ENCODE measurements at places on chromosomes 3 and 15.

- DNase-seq: peak; percentile 95
Observed at GRCh38 chr15:48722764-48723661, 77.5 kb upstream of the FBN1 start.

DNA sequence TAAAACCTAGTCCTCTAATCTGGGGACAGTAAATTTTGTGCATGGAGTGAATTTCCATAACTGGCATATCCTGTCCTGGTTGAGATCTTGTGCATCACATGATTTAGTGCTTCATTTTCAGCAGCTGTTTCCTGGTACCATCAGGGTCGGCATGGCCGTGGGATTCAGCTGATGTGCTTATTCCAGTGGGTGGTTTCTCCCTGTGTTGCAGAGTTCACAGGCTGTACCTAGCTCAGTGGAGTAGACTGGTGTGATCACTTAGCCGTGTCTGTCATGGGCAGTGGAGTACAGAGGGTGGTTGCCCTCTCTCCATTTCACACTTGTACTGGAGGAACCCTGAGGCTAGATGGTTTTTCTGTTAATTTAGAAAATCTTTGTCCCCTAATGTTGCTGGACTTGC is 228.5 kb downstream of the PTPRG start:
- no peak for DNase-seq

GRCh38 chr15:77179541-77179998 is 108.7 kb upstream of the TSPAN3 start:
- no peak for DNase-seq

- DNase-seq: peak; percentile 32
Observed at GRCh38 chr3:154926721-154927120, 153.4 kb upstream of the MME start.

DNA sequence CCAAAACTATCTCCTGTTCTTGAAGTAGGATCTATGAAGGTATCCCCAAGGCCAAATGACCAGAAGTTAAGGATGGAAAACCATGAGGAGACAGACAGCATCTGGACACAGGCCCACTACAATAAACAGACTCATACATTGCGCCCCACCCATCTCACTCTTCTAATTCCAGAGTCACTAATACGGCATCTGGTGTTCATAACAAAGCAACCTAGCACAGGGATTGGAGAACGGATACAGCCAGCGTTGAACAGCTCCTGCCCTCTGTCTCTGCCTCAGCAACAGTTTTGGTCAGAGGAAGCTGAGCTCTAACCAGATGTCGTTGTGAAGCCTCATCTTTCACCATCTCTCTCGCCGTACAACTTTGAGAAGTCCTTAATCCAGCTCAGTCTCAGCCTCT is 44.5 kb upstream of the CCDC80 start:
- DNase-seq: peak; percentile 95

DNA sequence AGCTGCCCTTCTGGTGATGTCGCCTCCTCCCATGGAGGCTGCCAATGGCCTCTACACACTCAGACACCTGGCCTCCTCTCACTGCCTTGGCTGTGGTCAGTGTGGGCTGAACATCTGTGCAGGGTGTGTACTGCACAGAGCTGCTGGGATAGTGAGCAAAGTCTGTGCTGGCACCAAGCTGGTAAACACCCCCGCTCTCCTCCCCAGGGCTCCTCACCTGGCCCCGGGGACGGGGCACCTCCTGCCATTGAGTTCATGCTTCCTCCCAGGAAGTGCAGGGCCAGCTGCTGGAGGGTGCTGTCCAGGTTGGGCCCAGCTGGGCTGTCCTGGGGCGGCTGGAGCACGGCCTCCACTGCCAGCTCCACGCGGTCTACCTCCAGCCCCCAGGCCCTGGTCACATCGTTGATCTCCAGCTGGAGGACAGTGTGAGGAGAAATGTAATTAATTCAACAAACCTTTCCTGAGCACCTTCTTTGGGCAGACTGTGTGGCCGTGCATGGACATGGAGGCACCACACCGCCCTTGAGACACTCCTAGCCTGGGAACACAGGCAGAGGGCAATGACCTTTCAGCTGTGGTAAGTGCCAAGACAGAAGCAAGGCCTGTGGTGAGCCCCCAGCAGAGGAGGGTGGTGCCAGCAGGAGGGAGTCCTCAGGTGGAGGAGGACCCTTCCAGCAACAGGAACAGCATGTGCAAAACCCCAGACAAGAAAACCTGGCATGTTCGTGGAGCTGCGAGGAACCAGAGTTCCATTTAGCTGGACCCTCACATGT is 6.8 kb downstream of the STOML1 start:
- no peak for DNase-seq

GRCh38 chr3:120681506-120682038 is 467 bp downstream of the HGD start:
- DNase-seq: no peak

- DNase-seq: peak; percentile 34
Observed at GRCh38 chr3:155188031-155188430, 105.5 kb downstream of the STRIT1 start.

GRCh38 chr3:171753025-171753472 is 57.2 kb downstream of the PLD1 start:
- no peak for DNase-seq

DNA sequence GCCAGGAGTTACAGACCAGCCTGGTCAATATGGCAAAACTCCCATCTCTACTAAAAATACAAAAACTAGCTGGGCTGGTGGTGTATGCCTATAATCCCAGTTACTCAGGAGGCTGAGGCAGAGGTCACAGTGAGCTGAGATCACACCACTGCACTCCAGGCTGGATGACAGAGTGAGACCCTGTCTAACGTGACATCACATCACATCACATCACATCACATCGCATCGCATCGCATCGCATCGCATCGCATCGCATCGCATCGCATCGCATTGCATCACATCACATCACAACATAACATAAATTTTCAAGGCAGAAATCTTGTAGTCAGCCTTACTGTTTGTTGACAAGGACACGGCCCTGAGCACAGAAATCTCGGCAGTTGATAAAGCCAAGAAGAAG is 44.4 kb downstream of the RBM6 start:
- no peak for DNase-seq

DNA sequence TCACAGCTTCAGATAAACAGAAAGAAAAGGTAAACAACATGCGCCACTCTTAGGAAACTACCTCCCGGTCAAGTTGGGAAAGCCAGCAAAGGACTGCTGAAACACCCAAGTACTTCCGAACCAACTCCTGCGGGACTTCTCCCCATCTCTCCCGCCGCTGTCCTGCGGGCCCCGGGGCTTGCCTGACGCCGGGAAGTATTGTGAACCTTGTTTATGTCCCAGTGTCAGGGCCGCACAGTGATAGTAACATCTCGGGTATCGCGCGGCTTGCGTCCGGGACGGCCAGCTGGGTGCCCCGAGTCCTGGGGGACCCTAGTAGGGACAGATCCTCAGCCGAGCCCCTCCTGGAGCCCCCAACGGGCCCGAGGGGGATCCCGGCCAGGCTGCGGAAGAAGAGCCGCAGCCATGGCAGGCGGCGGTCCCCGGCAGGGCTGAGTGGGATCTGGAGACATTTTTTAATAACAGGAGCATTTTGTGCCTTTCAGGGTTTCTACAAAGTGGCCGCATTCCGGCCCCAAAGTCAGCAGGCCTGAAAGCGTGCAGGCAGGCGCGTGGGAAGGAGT is 756 bp downstream of the CLPX start:
- peak; percentile 73 for DNase-seq

GRCh38 chr3:29331456-29332194 is 50.8 kb downstream of the RBMS3 start:
- DNase-seq: no peak

DNA sequence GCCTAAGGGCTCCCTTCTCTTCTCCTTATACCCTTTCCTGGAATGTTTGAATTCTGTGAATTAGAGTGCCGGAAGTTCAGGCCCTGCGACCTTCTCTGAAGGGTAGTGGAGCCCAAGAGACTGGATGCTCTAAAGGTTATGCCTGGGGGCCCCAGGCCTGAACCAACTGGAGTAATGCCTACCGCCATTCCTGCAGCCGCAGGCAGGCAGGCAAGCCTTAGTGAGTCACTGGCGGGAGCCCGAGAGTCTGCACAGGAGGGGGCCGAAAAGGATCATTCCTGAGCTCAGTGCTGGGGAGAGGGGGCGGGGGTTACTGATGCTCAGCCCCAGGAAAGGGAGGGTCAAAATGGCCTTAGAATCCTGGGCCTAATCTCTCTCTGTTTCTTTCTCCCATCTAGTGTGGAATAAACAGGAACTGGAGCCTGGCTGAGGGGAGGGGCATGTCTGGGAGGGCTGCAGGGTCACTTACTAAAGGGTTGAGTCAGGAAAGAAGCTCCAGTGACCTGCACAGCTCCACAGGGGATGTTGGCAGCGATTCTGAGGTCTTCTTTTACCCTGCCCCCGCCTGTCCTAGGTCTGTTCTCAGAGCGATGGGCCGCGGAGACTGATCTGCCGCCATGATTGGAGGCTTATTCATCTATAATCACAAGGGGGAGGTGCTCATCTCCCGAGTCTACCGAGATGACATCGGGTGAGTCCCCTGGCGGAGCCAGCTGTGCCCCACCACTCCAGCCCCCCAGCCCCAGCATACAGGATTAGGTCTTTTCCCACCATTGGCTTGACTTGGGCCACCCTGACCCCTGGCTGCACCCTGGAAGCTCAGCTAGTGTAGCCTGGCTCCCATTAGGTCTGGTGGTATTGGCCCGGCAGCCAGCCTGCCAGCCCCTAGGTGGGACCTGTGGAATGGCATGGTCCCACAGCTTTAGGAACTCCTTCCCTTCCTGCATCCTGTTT is 2.0 kb downstream of the AP2M1 start:
- DNase-seq: peak; percentile 99

DNA sequence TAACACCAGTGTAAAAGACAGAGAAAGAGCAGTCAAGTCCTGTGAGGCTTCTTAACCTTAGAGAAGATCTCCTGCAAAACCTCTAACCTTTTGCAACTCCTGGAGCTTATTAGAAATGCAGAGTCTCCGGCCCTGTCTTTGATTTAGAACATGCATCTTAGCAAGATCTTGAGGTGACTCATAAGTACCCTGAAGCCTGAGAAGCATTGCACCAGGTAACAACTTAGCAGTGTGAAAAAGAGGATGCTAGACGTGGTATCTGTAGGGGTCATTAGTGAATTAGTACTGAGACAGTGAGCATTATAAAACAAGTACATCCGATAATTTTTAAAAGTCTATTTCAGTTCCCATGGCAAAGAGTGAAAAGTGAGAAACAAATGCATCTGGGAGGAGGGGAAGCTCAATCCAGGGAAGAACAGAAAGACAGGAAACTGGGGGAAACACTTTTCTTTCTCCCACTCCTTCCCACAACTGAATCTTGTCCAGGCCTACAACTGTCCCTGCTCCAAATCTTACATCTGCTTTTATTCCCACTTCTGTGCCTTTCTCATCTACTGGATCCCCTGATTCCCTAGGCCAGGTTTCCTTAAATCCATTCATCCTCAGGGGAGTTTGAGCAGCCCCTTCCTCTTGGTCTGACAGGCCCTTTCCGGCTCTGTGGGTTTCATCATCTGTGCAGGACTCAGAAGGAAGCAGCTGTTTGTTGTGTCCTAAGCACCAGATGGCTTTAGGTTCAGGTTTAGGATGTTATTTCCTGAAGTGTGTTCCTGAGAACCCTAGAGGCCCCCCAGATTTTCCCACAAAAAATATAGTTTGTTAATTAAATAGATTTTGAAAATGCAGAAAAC is 128.1 kb upstream of the IL12A start:
- DNase-seq: no peak

DNA sequence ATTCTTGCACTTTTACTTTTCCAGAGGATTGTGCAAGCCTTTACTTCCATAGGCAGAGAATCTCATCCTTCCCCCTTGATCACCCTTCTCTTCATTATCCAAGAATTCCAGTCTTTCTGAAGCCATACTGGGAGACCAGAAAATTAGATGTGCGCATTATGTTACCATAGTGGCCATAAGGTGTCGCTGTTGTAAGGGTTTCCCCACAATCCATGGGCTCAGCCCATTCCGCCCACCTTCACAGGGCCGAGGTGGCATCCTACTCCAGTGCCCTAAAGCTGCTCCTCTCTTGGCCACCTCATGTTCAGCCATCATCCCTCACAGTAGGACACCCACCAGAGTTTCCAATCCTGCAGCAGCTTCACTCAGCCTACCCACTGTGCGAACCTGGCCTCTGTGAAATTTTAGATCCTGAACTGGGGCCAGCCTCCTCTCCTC is 35.0 kb downstream of the CTSH start:
- peak; percentile 54 for DNase-seq

DNA sequence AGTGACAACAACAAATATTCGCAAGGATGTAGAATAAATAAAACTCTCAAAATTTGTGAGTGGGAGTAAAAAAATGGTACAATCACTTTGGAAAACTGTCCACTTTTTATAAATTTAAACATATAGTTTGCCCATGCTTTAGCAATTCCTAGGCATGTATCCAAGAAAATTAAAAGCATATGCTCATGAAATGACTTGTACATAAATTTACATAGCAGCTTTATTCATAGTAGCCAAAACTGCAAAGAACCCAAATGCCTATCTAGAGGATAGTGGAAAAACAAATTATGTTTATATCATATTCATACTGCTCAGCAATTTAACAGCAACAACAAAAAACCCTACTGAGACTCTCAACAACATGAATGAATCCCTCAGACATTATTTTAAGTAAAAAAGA is 363.6 kb upstream of the CCDC54 start:
- no peak for DNase-seq

- DNase-seq: no peak
Observed at GRCh38 chr3:41457176-41457575, 257.9 kb downstream of the CTNNB1 start.

- DNase-seq: no peak
Observed at GRCh38 chr15:52866698-52867097, 76.6 kb upstream of the ONECUT1 start.

DNA sequence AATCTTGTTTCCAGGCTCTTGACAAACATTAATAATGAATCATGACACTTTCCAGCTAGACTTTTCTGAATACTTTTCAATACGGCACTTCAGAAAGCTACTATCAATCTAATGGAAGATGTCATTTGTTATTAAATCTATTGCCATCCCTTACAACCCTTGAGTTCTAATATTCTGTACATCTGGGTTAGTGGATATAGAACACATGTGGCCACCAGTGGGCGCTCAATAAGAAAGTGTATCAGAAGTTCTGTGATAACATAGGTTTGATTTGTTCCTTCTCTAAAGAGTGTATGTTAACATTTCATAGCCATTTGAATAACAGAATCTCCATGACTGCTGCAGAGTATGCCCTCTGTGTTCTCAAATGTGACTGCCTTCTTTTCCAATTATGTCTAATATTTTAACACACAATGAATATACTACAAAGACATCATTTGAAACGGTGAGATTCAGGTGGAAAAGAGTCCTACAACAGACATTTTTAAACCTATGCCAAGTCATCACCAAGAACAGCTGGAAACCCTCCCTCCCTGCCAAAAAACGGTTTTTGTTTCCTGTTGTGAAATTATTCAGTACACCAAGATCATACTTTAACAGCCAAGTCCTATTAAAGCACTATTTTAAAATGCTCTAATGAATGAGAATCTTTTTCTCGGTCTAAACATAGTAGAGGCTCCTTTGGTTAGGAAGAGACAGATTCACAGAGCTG is 22.2 kb downstream of the ALDH1A2 start:
- DNase-seq: peak; percentile 56

DNA sequence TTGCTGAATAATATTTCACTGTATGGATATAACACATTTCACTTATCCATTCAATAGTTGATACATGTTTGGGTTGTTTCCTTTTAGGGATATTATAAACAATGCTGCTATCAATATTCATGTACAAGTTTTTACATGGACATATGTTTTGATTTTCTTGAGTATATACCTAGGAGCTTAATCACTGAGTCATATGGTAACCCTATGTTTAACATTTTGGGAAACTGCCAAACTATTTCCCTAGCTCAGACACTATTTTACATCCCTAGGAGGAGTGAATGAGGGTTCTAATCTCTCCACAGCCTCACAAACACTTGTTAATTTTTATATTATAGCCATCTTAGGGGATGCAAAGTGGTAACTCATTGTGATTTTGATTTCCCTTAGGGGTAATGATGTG is 66.0 kb downstream of the GPR156 start:
- no peak for DNase-seq

- no peak for DNase-seq
Observed at GRCh38 chr3:5285439-5285838, 97.9 kb downstream of the EDEM1 start.
